Activated T-helper 9 cell treated with anti-CD3 and anti-CD28 coated beads, Interleukin-2, amount 50 U/mL, for 16 hours (primary cell): ENCODE measurements at places on chromosomes 1 and 21.
A peak's percentile ranks its signal among the peaks of the same experiment; 100 is the strongest.

DNA sequence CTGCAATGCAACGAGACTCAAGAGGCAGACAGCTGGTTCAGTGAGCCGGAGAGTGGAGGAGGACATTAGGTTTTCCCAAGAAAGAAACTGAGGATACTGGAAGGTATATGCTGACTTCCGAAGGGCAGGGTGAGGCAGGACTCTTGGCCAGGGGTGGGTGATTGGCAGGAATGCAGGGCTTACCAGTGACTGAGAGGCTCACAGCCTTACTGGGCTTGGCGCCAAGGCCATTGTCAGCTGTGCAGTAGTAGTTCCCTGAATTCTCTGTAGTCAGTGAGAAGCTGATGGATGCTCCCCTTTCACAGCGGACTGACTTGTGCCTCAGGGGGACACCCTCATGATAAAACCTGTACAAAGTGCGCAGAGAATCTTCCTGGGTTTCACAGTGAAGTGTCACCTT, 9.6 kb downstream of the FCRL5 start:
- no peak for DNase-seq

DNA sequence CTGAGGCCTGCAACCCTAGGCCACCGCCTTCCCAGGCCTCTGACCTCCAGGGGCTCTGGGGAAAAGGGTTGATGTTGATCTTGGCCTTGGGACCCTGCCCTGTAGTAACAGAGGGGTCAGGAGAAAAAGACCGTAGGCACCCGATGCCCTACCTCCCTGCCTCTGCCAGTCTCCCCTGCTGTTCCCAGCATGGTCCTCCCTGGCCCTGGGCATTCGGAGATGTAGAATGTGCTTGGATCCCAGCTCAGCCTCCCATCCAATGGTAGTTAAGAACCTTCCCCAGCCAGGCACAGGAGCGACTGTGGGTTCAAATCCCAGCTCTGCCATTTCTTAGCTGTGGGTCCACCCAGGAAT, 72.0 kb upstream of the TARDBP start:
- no peak for DNase-seq

DNA sequence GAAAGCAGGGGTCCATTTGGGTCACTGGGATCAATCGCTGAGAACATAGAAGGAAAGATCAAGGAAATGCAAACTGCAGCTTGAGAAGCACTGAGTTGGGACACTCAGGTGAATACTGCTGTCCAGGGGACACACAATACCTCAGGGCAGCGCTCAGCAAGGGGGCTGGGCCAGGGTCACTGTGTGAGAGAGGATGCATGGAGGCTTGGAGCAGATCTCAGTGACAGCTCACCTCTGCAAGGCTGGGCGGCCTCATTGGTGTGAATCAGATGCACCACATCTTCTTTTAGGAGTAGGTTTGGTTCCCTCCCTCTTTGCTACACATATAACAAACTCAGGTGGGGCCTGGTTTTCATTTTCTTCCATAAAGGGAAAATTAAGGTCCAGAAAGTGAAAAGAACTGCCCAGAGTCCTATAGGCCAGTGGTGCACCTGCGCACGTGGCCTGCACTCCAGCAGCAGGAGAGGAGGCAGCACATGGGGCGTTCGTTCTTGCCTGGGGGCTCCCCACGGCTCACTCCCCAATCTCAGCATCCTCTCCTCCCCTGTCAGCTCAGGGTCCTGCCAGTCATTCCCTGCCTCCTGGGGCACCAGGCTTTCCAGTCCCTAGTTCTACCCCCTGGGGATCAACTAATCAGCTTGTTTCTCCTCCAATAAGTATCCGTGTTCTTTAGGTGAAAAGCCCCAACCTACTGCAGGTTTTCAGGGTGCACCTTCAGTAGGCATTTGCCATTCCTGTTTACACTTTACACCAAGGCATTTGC, 1.5 kb downstream of the A3GALT2 start:
- no peak for DNase-seq

DNA sequence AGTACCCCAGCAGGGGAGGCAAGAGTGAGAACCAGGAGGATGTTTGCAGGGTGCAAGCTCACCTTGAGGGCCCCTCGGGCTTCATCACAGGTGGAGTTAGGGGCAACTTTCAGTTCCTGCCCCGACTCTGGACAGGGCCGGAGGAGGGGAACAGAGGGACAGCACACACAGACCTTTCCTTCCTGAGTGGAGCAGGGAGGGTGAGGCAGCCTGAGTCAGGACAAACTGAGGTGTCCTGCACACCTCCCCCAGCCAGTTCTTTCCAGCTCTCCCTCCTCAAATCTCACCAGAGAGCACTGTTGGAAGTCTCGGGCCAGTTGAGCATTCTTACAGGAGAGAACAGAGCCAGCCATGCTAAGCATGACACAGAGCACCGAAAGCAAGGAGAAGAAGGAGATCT, 1.5 kb downstream of the ENTREP3 start:
- no peak for DNase-seq

GRCh38 chr21:42587036-42587435, 66.4 kb upstream of the PDE9A start:
- DNase-seq, result no peak

DNA sequence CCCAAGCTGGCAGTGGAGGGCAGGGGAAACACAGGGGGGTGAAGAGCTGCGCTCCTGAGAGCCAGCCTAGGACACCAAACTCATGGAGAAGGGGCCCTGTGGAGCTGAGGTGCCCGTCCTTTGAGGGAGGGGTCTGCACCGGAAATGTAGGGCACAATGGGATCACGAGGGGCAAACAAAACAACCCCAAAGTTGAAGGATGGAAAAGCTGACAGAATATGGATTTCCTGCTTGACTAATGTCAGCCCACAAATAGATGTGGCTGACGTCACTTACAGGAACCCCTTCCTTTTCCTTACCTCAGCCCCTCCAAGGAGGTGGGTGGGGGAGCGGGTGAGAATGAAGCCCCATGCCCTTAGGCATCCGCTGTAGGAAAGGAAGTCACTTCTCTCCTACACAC, 110.9 kb downstream of the KCNN3 start:
- peak; percentile 41 for DNase-seq

DNA sequence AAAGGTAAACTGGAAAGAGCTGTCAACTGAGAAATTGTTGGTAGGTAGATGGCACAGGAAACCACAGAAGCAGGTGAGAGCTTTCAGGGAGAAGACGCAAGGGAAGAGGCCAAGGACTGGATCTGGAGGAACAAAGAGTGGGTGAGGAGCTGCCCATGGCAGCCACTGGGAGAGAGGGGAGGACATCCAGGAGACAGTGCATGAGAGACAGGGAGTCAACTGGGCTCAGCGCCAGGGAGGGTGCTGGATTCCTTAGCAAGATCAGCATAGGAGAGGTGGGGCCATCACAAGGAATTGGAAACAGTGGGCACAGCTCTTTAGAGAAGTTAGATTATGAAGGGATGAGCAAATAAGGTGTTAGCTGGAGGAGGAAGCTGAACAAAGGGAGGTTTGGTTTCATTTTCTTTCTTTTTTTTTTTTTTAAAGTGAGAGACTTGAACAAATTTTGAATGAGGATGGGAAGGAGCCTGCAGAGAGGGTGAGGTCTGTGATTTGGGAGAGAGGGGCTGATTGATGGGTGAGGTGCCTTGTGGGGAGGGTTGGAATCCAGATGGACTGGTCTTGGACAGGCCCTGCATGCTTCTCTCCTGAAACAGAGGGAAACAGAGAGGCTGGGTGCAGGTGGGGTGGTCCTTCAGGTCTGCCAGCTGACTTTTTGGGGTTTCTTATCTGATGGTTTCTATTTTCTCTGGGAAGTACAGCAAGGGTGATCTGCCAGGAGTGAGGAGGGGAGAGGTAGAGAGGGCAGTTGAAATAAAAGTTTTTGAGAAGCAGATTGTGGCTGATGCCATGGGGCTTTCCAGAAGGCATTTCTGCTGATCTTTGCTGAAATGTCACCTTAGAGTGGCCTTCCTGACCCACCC, 5.4 kb downstream of the CYP4B1 start:
- no peak for DNase-seq

DNA sequence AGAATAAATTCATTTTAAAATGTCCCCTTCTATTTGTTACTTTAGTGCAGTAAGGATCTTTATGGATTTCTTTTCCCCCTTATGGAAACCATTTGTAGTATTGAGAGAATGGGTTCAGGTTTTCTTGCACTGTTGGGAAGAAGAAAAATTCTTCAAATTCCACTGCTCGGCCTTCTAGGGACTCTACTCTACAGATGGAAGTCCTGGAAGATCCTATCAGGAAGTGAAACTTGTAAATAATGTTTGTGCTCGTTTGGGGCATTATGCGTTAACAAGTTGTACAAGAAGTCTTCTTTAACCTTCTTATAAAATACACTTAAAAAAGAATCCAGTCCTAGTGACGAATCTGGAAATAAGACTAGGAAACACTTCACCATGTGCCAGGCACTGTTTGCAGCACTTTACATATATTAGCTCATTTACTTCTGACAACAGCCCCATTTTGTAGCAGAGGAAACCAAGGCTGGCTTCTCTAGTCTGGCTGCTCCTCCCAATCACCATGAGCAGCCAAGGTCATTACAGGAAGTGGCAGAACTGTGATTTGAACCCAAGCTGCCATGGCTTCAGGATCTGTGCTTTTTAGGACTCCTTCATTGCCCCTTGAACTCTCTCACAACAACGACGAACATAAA, 11.8 kb downstream of the LRRC8D start:
- no peak for DNase-seq

DNA sequence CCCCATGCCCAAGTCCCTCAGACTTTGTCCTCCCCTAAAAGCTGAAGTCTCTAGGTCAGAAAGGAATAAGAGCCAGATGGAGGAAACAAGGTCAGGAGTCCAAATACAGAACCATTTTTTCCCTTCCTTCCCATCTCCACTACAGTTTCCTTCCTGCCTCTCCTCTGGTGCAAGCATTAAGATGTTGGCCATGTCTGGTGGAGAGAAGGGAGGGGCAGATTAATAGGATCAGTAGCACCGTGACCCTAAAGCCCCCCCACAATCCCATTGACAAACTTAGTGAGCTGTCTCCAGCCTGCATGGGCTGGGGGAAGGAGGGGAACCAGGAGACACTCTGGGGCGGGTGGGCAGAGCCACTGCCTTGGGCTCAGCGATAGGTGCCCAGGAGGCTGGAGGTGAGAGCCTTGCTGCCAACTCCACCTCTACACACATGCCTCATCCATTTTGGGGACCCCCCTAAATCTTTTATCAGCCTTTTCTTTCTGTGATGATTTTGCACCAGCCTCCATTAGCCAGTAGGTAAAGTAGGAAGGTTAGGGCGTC, 59.8 kb downstream of the RHBG start:
- DNase-seq, result no peak

- no peak for DNase-seq
These were observed 13.9 kb upstream of the IL20 start for GRCh38 chr1:206851341-206852010.

- no peak for DNase-seq
These were observed 288.3 kb upstream of the ADGRL2 start for GRCh38 chr1:81512252-81513003.

DNA sequence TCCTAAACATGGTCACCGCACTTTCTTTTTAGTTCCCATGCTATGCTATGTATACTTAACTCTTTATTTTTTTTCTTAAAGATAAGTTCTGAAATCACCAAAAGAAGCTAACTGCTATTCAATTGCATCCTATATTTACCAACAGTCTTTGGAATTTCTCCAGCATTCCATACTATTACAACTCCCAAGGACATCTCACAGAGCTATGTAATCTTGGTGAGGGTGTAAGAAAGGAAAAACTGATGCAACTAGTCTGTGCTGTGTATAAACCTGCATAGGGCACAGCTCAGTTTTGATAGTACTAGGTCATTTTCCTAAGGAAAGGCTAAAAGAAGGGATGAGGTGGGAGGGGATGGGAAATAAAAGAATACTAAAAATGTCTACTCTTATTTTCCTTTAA, 78.0 kb downstream of the PTPN14 start:
- DNase-seq, result no peak

DNA sequence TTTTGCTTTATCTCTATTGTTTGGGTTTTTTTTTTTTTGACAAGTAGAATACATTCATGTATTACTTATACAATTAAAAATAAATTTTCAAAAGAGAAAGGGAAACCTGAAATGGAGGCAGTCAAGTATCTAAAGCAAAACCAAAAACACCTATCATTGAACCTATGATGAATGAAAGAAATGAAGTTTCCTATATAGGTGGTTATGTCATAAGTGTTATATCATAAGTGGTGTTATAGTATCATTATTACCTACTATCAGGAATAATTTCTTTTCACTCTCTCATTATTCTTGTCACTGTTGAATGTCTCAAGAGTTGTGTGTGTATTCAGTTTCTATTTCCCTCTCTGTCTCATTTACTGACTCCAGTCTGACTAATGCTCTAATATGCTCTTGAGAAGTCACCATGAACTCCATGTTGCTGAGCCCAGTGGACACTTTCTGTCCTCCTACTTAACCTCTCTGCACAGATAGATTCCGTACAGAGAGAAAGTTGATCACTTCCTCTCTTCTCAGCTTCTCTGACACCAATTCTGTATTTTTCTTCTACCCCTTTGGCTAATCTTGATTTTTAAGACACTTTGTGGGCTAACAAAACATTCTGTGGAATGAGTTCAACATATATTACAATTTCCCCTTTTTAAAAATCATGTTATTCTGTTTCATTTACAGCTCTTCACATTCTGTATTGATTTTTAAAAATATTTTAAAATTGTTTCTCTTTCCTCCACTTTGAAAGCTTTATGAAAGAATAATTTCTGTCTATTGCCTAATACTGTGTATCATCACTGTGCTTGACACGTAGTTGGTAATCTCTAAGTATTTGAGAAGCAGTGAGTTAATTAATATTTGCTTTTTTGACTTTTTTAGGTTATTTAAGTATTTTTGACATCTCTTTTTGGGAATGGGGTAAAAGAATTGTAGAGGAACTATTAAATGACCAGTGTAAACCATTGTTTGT, 50.1 kb downstream of the RASAL2 start:
- no peak for DNase-seq

GRCh38 chr1:220887520-220888416, 8.5 kb downstream of the HLX start:
- no peak for DNase-seq

GRCh38 chr1:221823149-221823548, 81.3 kb upstream of the DUSP10 start:
- no peak for DNase-seq

GRCh38 chr1:117058810-117059209, 1.3 kb upstream of the TTF2 start:
- no peak for DNase-seq

- DNase-seq, result no peak
These were observed 27.1 kb upstream of the RUNX3 start for GRCh38 chr1:24957016-24957807.

- no peak for DNase-seq
These were observed 119.2 kb upstream of the KIAA1614 start for GRCh38 chr1:180793451-180793850.

DNA sequence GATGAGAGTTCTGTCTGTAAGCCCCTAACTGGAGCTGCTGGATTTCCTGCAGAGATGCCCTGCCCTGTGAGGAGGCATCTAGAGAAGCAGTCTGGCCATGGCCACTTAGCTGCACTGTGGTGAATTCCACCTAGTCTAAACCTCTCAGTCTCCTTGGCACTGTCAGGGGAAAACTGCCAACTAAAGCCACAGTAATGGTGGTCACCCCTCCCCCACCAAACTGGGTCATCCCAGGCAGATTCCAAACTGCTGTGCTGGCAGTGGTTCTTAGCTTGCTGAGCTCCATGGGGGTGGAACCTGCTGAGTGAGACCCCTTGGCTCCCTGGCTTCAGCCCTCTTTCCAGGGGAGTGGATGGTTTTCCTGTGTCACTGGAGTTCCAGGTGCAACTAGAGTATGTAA, 740.6 kb downstream of the RWDD3 start:
- no peak for DNase-seq

- DNase-seq, result no peak
These were observed 110.8 kb upstream of the RUNX1 start for GRCh38 chr21:35159881-35160280.

- no peak for DNase-seq
These were observed at the start of gene ZNF697 for GRCh38 chr1:119647734-119648619. ZNF697 (minus strand) TSS chr1:119648266; CDS start chr1:119626100, 22,166 bp downstream.
